Cerebellum (tissue), 4 donors: ENCODE measurements at places on chromosomes 16 and 17.

GRCh38 chr17:80491478-80492342 is 15.3 kb upstream of the NPTX1 start:
- DNase-seq = no peak

DNA sequence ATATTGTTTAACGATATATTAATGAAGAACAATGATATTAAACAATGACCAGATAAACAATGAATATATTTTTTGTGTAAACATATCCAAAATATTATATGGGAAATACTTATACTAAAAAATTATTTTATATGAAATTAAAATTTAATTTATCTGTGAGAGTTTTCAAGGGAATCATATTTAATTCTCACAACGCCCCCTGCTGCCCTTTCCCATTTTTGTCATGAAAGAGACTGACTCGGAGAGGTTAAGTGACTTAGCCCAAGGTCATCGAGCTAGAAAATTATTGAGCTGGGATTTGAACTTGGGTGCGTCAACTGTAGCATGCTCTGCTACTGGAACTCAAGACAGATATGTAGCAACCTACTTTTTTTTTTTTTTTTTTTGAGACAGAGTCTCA is 7.2 kb upstream of the MYCBPAP start:
- DNase-seq = no peak

- DNase-seq = no peak
These were observed 11.6 kb upstream of the NOS2 start for GRCh38 chr17:27811961-27812360.

DNA sequence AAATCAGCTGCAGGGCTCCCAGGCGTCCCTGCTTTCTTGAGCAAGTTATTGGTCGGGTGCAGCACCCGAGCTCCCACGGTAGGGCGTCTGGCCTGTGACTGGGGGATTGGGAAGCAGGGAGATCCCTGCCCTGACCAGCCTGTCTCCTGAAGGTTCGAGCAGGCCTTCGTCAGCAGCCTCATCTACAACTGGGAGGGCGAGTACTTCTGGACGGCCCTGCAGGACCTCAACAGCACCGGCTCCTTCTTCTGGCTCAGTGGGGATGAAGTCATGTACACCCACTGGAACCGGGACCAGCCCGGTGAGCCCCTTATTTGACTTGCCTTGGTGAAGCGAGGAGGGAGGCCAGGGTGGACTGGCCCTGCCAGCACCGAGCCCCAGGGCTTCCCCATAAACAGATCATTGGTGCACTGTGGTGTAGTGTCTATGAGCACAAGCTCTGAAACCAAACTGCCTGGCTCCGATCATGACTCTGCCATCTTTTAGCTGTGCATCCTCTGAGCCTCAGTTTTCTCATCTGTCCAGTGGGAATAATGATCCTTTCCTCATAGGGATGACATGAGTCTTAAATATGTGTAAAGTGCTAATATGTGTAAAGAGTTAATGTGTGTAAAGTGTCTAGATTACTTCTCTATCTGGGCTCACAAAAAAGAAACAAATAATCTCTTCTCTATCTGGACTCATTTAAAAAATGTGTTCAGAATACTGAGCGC is 48.9 kb downstream of the MRC2 start:
- DNase-seq = no peak

- no peak for DNase-seq
These were observed 79.2 kb downstream of the MRM3 start for GRCh38 chr17:861364-861763.

DNA sequence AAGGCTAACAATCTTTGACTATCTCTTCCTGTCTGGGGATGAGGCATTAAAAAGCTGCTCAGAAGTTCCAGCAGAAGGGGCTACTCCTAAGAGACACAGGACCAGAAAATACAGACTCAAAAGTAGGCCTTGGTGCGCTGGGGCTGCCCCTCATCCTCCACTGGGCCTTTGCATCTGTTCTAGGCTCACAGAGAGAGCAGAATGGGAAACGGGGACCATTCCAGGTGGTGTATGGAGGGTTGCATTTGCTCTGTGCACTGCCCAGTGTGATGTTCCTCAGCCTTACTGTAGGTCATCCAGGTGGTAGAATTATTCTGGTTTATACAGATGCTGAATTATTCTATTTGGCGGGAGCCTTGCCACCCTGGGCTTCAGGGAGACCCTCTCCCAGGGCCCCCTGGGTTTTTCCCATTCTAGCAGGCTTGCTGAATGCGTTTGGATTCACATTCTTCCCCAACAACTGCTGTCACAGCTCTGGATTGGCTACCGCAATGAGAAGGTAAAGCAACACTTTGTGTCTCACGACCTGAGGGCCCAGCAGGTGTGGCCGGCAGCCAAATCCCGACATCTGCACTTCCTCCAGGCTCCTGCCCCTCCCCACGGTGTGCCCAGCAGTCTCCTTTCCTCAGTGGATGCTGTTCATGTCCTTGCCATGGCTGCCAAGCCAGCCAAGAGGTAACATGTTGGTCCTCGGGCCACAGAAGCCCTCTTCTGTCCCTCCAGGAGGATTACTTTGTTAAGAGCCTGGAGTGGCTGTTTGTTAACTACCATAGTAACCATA is 25.0 kb upstream of the ZNHIT3 start:
- DNase-seq = no peak

DNA sequence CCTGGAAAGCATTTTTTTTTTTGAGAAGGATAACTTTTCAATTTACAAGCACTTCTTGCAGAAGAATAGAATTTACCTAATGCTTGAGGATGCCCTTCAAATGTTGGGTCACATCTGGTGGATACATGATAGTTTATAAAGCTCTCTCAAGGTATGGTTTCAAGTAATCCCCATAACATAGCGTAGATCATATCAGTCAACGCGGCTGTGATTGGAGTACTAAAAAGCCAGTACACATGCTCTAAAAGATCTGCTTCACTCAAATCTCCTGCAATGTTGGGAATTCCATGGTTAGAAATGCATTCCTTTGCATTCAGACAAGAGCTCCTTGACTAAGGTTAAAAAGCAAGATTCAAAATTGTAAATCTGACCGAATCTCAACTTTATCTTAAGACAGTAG is 3.9 kb upstream of the KCNJ16 start:
- no peak for DNase-seq

GRCh38 chr17:37174205-37174604 is 201.6 kb upstream of the C17orf78 start:
- peak; percentile 16 for DNase-seq

- no peak for DNase-seq
These were observed 224.8 kb downstream of the RBFOX3 start for GRCh38 chr17:79385962-79386563.

DNA sequence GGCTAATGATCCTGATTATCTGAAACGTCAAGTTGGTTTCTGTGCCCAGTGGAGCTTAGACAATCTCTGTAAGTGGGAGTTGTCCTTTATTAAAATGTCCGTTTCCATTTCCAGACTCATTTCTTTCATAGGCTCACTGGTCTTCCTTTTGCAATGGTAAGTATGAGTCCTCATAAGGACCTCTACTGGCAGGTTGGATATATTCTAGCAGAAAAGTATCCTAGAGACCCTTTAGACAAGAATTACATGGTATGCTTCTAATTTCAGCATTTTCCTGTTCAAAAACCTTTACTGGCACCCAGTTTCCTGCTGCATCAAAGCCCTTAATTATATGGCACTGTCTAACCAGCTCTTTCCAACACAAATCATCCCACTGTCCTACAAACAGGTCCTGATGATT is 28.1 kb upstream of the ARL2BP start:
- no peak for DNase-seq

- no peak for DNase-seq
These were observed 772 bp upstream of the KIF22 start for GRCh38 chr16:29789775-29790182.

- no peak for DNase-seq
These were observed 9.9 kb upstream of the ENPP7 start for GRCh38 chr17:79720705-79721292.

GRCh38 chr17:19369107-19369778 is 6.7 kb upstream of the B9D1 start:
- no peak for DNase-seq

- DNase-seq = no peak
These were observed 8.5 kb downstream of the KIF19 start for GRCh38 chr17:74334393-74335039.

- peak; percentile 77 for DNase-seq
These were observed 39.8 kb upstream of the RASD1 start for GRCh38 chr17:17535957-17536356.

DNA sequence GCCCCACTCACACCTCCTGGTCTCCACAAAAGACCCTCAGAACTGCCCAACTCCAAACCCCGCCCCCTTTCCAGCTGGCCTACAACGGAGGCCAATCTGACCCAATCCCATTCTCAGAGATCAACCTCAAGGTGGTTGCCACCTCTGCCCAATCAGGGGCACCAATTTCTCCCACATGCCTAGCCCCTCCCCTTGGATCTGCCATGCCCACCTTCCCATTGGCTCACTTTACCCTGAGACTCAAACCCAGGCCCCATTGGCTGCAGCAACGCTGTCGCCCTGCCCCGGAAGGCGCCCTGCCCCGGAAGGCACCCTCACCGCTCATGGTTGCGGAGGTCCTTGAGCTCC is 10.6 kb downstream of the ZNF668 start:
- no peak for DNase-seq

DNA sequence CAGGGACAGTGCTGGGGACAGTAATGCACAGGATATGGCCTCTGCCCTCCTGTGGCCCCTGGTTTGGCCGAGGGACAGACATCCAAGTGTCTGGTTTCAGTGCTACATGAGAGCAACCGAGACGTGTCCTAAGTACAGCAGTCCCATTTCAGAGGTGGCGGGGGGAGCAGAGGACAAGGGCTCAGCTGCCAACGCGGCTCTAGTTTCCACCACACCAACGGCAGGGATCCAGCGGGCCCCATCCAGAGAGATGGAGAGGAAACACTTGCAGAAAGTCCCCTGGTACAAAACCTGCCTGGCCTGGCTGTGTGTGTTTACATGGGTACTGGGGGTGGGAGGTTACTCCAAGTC is 125.8 kb upstream of the SMURF2 start:
- no peak for DNase-seq

GRCh38 chr16:22252317-22252716 is 44.9 kb upstream of the POLR3E start:
- DNase-seq = no peak

DNA sequence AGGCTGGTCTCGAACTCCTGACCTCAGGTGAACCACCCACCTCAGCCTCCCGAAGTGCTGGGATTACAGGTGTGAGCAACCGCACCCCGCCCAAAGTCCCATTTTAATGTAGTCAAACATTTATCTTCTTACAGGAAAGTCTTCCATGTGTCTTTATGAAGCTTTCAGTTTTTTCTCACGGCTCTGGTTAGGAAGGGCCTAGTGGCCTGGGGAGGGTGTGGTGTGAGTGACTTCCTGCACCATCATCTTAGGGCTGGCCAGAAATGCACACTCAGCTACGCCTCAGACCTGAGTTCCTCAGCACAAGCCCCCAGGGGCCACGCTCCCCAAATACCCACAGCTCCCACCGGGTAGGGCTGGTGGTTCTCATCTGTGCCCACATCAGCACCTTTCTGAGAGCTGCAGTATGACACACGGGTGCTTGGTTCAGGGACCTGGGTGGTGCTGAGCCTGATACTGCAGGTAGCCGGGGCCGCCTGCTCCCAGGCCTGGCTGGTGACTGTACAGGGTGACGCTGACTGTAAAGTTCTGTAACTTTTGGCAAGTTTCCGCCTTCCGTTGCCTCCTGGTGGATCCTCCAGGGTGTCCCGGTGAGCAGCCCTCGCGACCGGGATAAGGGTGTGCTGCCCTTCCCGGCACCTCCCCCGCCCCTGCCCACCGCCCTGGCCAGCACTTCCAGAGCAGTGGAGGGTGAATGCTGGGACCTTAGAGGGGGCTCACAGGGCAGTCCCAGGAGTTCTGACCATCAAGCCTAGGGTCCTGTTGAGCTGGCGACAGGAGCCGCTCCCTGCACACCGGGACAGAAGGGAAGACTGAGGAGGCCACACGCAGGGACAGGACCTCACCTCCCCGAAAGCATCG is 52.5 kb downstream of the ZNF778 start:
- DNase-seq = no peak

GRCh38 chr17:17545984-17546383 is 45.5 kb downstream of the PEMT start:
- peak; percentile 90 for DNase-seq

DNA sequence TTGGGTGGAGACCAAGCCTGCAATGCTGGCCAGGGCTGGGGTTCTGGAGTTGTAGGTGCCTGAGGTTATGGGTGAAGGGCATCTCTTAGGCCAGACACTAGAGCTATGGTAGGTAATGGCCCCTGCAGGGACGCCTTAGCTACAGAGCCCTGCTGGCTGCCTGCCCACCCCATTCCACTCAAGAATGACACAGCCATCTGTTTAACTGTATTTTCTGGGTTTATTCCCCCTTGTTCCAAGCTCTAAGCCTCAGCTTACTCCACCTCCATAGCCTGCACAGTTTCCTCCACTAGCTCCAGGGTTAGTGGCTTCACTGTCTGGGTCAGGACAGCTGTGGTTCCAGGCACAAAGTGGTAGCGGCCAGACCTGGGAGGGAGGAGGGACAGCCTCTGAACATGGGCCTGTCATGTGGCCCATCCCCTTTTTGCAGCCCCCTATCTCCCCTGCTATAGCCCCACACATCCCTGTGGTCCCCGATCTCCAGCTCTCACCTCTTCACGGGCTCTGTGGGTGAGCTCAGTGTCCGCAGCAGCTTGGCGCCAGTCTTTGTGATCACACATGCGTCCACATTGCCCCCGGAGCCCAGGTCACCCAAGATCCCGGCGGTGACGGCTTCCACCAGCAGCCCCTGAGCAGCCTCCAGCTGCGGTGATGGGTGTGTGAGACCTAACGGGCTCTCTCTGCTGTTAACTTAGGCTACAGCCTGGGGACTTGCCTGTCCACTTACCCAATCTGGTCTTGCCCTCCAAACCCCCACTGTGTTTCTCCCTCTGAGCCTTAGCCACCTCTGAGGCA is 2.1 kb downstream of the PSMB10 start:
- DNase-seq = no peak

- DNase-seq = no peak
These were observed 21.1 kb upstream of the CORO6 start for GRCh38 chr17:29643817-29644160.

DNA sequence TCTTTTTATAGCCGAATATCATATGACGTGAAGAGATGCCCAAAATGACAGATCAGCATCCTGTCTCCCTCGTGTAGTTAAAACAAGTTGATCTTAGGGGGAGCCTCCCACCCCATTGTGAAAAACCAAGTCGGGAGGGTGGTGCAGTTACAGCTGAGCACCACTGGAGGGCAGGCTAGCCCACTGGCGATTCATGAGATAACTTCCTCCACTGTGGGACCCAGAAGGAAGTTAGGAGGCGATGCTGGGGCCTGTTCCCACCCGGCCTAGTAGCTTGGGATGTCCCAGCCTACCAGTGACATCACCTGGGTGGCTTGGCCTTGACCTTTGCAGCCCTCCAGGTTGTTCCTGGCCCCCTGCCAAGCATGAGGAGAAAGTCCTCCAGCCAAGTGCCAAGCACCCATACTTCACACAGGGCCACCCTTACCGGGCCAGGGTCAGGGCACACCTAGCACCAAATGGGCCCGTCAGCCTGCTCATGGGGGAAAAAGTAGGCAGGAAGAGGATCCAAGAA is 8.1 kb upstream of the CPNE2 start:
- DNase-seq = peak; percentile 66
